Natural killer cell (primary cell): ENCODE measurements at places on chromosomes 5 and 9.

- DNase-seq, result peak; percentile 20
Observed at GRCh38 chr9:134689321-134690181, 47.9 kb downstream of the COL5A1 start.

DNA sequence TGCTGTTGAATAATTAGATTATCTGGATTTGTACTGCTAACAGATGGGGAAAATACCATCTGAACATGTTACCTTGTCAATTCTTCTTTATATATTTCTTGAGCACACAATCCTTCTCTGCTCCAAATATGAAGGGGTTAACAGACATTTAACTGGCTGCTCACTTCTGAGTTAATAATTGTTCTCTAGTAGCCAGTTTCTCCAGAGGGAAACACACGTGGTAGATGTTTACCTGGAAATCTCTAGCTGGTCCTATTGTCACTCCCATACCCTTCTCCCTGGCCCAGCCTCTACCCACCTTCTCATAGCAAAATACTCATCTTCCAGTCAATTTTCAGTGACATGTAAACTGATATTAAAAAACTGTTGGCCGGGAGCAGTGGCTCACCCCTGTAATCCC lies 101.5 kb upstream of the ZNF462 start:
- no peak for DNase-seq

DNA sequence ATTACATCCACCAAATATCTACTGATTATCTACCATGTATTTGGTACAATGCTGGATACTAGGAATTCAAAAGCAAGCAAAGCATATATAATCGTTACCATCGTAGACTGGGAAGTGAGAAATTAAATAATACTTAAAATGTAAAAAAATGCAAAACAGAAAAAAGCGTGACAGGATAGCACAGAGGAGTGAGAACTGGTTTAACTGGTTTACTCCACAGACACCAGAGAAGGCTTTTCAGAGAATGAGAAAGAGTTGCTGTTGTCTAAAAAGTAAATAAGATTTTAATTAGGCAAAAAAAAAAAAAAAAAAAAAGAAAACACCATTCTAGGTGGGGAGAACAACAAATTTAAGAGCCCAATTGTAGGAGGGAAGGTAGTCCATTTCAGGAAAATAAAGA lies 657.9 kb upstream of the ST8SIA4 start:
- no peak for DNase-seq

DNA sequence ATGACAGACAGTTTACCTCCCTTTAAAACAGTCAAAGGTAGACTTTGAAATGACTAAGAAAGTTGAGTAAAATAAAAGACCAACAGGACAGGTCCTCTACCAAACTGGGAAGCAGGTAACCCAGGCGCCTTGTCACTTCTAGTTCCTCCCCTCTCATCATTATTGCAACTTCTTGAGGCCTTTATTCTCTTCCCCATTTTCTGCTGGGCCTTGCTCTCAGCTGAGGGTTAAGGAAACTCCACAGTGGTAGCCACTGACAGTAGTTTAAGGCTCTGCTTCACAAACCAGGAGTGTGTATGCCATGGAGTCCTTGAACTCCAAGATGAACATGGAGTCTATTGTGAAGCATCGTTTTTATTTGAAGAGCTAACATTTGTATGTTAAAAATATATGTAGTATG lies 36.9 kb upstream of the TCERG1 start:
- no peak for DNase-seq

GRCh38 chr5:166354332-166354731 lies 1937.1 kb upstream of the WWC1 start:
- no peak for DNase-seq

GRCh38 chr9:137293094-137293481 lies 9.0 kb downstream of the NRARP start:
- DNase-seq, result no peak

DNA sequence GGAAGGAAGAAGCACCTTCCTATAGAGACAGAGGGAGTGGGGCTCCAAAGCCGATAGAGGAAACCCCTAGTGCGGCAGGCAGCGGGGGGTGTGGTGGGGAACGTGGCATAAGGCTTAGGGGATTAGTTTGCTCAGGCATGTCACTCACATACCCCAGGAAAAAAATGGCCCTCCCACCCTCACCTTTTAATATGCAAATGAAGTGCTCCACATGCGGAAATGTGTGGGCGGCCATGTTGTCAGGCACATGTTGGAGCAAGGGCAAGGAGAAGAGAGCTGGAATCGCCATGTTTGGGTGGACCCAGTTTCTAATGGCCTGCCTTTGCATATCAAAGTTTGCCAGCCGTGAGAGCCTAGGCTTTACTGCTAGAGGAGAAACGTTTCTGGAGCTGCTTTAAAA lies 758.8 kb downstream of the NR2F1-AS1 start:
- no peak for DNase-seq

- no peak for DNase-seq
Observed at GRCh38 chr5:174273325-174273724, 227.8 kb downstream of the NSG2 start.

DNA sequence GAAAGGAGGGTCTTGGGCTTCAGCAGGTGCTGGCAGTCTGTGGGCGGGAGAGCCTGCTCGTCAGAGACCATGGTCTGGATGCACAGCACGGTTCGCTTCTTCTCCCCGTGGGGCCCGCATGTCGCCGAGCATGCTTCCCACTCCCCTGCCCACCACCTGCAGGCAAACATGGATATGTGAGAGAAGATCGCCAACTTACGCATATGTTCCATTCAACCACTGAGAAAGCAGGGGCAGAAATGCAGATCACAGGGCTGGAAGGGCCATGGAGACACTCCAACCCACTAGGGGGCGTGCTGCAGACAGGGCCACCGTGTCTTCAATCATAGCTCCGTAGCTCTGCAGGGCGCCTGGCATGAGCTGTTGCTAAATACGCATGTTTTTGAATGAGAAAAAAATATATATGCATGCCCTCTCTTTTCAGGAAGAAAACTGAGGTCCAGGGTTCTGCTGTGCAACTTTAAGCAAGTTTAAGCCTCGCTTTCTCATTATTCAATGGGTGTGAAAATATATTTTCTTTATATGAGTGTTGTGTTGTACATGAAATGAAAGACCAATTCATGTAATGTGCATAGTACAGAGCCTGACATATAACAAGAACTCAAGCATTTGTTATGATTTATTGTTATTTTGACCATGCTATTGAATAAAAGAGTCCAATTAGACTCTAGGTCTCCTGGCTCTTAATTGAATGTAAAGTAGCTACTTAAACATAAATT lies 148.0 kb downstream of the TARS1 start:
- DNase-seq, result no peak

GRCh38 chr9:94514722-94515121 lies 40.2 kb upstream of the PCAT7 start:
- DNase-seq, result no peak

GRCh38 chr5:88677376-88677895 lies 205.5 kb downstream of the MEF2C start:
- no peak for DNase-seq

GRCh38 chr5:922436-923280 lies 30.0 kb downstream of the TRIP13 start:
- DNase-seq, result no peak

- no peak for DNase-seq
Observed at GRCh38 chr5:100270023-100270771, 265.0 kb upstream of the FAM174A start.

DNA sequence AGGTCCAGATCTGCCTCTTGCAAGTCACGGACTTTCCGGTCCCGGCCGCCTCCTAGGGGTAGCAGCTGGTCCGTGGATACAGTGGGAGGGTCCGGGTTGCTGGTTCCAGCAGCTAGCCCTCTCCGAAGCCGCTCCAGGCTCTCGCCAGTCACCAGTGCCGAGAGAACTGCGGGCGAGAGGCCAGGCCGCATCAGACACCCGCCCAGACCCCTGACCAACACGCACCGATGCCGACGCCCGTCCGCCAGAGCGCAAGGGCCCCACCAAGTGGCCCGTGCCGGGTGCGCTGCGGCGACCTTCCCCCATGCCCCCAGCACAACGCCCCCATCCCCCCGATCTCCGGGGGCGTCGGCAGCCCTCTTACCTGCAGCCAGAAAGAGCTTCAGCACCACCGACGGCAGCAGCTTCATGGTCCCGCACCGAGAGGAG lies 470 bp downstream of the HBEGF start:
- no peak for DNase-seq

DNA sequence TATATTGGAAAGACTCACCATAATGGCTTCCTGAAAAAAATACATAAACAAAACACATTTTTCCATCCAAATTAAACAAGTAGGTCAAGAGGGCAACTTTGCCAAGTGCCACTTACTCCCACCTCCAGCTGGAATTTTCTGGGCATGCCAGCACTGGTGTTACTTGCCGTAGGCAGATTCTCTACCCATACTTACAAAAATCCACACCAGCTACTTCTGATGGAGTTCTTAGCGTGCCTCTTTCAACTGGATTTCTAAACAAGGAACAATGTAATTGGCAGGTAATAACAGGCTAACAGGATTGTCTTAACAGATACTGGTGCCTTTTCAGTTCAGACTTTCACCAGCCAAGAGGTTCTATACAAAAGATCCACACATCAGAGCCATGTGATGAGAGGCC lies 301.4 kb downstream of the MLLT3 start:
- DNase-seq, result no peak

DNA sequence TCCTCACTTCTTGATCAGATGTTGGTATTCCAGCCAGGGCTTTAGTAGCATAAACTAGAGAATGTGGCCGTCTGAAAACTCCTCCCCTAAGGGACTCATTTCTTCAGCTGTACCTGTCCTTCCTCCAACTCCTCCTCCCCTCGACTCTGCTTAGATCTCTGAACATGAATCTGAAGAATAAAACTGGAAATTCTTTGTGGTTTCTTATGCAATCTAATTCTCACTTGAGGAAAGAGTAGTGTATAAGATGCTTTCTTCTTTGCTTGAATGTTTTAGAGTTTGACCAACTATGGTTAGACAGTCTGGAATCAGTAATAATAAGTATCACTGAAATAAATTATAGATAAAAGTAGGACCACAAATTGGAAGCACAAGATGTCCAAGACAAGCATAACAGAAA lies 128.5 kb downstream of the LRRC70 start:
- no peak for DNase-seq

GRCh38 chr9:21023861-21024260 lies 7.6 kb downstream of the HACD4 start:
- no peak for DNase-seq

- no peak for DNase-seq
Observed at GRCh38 chr5:55572600-55572999, 37.8 kb upstream of the PLPP1 start.

DNA sequence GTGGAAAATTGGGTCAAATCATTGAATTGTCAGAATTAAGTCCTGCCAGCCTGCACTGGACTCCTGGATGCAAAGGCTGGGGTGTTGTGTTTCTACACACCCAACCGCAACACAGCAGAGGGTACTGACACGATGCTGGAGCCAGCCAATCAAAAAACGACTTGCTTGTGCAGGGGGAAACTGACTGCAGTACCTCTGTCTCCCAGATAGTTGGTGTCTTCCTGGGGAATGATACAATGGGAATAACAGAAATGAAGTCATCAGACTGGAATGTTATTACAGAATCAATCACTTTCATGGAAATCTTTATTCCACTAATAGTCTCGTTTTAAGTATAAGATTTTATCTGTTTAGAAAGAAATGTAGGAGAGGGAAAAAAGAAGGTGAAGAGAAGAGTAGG lies 330.3 kb downstream of the MLLT3 start:
- DNase-seq, result no peak

GRCh38 chr9:79731171-79731890 lies 159.6 kb downstream of the TLE4 start:
- DNase-seq, result no peak

GRCh38 chr5:77239126-77239741 lies 28.8 kb downstream of the PDE8B start:
- no peak for DNase-seq

DNA sequence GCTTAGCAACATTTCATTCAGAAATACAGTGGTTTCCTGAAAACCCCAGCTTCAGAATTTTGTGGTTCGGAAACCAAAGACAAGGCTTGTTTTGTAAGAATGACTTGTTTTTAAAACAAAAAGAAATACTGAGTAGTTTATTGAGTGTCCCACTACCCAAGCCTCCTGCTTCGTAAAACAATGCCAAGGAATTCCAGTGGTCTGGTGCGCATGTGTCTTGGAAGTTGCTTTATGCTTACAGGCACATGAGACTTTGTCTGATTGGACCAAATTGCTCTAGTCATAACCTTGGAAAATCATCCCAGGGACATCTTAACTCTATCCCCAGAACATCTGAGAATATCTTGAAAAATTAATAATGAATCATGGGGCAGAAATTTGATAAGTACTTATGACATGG lies 77.1 kb upstream of the FST start:
- DNase-seq, result no peak

DNA sequence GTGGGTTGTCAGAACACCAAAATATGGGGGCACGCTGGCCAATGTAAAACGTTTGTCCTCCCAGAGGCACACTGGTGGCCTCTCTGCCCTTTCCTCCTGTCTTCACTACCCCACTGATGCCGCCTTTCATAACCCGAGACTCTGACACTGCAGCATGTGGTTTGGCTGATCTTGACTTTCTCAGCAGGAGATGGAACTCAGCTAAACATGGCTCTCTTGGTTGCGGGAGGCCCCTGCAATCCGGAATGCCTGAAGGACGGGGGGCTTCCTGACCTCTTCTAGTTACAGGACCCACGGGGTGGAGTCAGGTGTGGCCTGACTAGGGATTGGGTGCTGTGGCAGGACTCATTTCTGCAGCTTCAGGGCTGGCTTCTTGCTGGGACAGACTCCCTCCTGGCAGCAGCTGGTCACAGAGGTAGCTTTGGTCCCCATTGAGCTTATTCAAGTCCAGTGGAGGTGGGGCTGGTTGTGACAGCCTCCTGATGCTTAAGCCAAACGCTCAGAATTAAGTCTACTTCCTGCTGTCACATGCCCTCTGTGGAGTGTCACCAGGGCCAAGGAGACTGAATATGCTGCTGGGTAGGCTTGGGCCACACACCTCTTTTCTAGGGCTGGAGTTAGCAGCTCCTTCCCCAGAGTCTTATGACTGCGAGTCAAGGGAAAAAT lies 44.2 kb downstream of the NXNL2 start:
- DNase-seq, result no peak

DNA sequence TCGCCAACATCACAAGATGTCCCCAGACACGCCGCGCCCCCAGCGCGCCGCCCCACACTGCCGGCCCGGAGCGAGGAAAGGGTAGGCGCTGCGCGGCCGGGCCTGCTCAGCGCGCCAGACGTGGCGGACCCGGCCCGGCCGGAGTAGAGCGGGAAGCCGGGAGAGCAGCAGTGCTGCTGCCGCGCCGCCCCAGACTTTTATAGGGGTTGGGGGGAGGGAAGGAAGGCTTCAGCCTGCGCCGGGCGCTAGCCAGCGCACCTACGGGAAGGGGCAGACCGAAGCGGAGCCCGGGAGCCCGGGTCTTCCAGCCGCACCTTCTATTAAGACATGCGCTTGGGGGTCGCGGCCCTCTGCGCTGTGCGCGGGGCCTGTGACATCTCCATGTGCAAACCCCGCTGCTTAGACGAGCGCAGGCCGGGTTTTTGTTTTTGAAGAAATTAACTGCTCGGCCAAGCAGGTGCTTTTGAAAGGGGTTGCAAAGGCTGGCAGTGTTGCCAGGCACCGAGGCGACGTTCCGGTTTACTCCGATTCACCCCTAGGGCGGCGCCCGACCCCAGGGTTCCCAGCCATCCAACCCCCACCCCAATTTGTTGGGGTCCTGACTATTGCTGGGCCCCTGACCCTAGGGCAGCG lies 353 bp upstream of the PAX5 start:
- DNase-seq, result no peak
